Gastrocnemius medialis (tissue), 4 donors: ENCODE measurements at places on chromosomes 2 and 18. TPM values are rescaled to one million over a fixed set of nuclear protein-coding genes. Genes with fewer than 3 reads are reported as not detected.

- no peak for DNase-seq
These were observed 92.8 kb upstream of the BARD1 start for GRCh38 chr2:214902286-214902685.

GRCh38 chr2:121281694-121282093, 3.3 kb downstream of the TFCP2L1 start:
- no peak for DNase-seq

DNA sequence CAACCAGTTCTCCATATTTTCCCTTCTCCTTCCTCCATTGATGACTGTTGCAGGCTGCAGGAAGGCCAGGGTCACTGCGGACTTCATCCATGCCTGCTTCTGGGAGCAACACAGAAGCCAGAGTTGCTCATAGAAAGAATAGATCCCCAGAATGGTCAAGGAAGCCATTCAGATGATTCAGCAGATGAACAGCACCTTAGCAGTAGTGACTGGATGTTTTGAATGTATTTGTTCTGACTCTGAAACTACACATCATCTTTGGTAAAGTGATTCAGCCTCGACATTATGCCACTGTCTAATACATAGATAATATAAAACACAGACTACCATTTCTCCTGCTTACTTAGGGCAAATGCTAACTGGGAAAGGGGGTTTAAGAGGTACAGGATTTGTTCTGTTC, 411.6 kb downstream of the RND3 start:
- no peak for DNase-seq

Gene CTDP1
- 12.3 TPM for total RNA-seq

DNA sequence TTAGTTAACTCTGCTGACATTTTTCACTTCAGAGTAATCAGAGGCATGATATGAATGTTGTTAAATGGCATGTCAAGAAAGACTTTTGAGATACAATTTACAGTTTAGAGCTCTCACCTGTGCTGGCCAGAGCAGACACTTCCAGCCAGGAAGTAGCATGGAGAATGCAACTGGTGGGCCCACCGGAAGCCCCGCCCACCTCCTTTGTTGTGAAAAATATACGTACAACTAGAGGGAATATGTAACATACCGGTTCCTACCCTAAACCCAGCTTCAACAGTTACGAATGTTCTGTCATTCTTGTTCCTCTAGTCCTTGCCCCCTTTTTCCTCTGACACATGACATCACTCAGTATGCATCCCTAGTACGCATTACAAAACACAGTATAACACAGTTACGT, 70.2 kb upstream of the ITM2C start:
- DNase-seq: no peak

Gene UGT1A4
- not detected for total RNA-seq

GRCh38 chr18:35876243-35876642, 96.2 kb upstream of the RMP24 start:
- DNase-seq: no peak

GRCh38 chr2:152480821-152481399, 145.9 kb downstream of the FMNL2 start:
- DNase-seq: no peak

- no peak for DNase-seq
These were observed 176.8 kb upstream of the GLI2 start for GRCh38 chr2:120558847-120559246.

GRCh38 chr2:230942920-230943896, 18.2 kb upstream of the GPR55 start:
- DNase-seq: no peak

GRCh38 chr2:35294636-35295263, 1060.8 kb upstream of the CRIM1 start:
- DNase-seq: no peak
